Fibroblast of lung (primary cell): ENCODE measurements at places on chromosomes 3 and 15. TPM values are rescaled to one million over a fixed set of nuclear protein-coding genes. Genes with fewer than 3 reads are reported as not detected.

Gene ANKRD63
- not detected in 2 replicates for total RNA-seq

Gene LDHAL6B
- total RNA-seq: not detected in 2 replicates

Gene IL16
- 3.1 and 5.0 TPM in 2 replicates for total RNA-seq

Gene ITIH1
- total RNA-seq: not detected in 2 replicates

Gene FBXW12
- total RNA-seq: not detected in 2 replicates

Gene MESP1
- total RNA-seq: 0.26 and 1.3 TPM in 2 replicates

GRCh38 chr3:99842826-99843589 lies 25.3 kb downstream of the CMSS1 start:
- peak; percentile 81 for DNase-seq

DNA sequence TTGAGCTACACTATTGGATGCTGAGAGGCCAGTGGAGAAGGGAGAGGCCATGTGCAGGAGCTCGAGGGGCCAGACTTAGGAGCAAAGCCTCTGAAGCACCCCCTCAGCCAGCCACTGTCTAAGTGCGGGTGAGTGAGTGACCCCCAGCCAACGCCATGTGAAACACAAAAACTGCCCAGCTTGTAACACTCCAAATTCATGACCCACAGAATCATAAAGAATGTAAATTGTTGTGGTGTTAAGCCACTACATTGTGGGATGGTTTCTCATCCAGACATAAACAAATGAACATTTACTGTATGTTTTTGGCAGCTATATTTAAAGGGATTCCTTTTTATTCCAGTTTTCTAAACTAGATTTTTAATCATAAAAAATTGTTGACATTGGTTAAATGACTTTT lies 27.2 kb upstream of the TMEM158 start:
- peak; percentile 52 for DNase-seq

GRCh38 chr3:33639889-33640288 lies 78.2 kb downstream of the CLASP2 start:
- DNase-seq: no peak

GRCh38 chr15:45030743-45031142 lies 7.7 kb downstream of the SORD start:
- DNase-seq: no peak

DNA sequence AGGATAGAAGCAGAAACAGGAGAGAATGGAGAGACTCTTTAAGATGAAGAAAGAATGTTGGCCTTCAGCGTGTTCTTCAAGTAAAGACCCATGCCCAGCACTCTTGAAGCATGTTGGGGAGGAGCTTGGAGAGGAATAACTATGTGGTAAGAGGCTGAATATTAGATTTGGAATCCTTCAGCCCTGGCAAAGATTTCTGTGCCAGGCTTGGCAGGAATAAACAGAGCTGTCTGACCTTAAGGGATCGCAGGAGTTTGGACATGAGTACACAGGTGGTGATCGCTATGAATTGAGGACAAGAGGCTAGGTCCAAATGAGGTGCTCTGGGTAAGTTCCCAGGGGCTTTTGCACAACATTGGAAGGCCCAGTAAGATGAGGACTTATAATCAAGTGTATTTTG lies 132.6 kb upstream of the TBL1XR1 start:
- DNase-seq: no peak

DNA sequence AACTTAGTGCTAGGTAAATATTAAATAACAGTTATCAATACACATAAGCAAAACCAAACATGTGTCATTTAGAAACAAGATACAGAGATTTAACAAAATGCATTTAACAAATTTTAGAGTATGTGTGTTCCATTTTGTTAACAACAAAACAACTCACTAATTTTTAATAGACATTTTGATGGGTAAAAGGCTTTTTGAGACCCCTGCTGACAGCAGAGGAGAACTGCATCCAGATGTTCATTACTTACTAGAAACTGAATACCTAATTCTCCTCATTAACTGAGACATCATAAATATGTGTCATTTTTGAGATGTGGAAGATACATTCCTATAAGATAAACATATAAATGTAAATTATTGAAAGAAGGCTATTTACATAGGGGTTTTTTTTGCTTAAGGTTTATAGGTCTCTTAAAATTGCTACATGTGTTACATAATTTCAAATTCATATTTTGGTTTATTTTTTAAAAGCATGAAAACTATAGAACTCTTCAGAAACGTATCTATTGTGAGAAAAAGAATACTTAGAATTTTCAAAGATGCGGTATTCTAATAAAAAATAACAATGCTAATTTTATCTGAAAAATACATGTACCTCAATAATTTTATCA lies 1009.8 kb downstream of the TUSC7 start:
- peak; percentile 57 for DNase-seq
